ENCODE measurements at places on chromosomes 3 and 15.
A peak's percentile ranks its signal among the peaks of the same experiment; 100 is the strongest.

GRCh38 chr15:70147178-70147760 lies 49.6 kb upstream of the TLE3 start:
- DNase-seq = no peak

GRCh38 chr15:52727815-52728214 lies 48.6 kb upstream of the ATOSA start:
- no peak for DNase-seq

DNA sequence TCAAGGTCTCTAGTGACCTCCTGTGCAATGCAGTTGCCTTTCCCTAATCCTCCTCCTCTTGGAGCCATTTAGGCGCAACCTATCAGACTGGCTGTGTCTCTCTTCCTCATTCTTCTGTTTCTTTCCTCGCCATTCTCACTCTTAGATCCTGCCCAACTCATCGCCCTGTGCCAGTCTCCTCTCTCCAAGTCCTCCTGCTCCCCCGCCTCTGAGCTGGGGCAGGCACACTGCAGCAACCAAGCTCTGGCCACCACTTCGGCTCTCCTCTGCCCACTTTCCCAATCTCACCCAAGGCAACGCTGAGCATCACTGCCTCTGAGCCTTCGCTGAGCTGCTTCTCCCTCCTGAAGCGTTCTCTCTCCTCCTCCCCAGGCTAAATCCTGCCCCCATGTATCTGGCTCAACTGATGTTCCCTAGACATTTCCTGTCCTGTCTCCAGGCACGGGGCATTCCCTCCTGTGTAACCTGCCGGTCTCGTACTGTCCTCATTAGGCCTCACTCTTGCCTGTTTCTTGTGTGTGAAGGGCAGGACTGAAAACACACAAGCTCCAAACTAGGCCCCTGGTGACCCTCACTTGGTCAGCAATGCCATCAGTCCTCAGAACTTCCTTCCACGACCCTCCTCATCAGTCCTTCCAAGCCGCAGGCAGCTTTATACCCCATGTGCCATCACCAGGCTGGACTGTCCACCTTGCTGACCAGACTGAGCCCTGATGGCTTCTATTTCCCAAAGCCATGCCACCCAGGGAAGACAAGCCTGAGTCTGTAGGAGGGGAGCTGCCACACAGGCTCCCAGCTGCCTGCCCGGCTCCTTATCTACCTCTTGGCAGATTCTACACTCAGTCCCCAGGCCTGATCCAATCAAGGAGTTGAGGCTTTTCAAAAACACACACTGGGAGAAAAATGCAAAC lies 85.6 kb downstream of the SEC22A start:
- no peak for DNase-seq

GRCh38 chr3:101964861-101965260 lies 115.5 kb downstream of the NFKBIZ start:
- no peak for DNase-seq

GRCh38 chr3:24185738-24186384 lies 240.8 kb downstream of the NR1D2 start:
- DNase-seq = peak; percentile 25

DNA sequence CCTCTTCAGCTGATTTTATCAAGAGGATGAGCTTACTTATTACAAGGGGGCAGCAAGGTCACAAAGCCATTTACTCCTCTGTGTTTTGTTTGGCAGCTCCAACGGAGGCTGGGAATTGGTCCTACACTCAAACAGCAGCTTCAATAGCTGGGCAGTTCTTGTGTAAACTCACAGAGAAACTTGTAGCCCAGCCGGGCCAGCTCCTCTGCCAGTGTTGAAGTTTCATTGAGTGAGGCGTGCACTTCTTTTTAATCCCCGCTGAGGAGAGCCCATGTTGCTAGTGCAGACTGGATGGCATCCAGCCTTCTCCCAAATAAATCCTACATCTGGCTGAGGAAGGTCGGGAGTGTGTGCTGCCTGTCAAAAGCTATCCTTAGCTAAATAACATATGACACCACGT lies 59.5 kb downstream of the BFSP2 start:
- DNase-seq = no peak

- no peak for DNase-seq
Measured at GRCh38 chr3:140545197-140545596, 132.7 kb upstream of the TRIM42 start.

- DNase-seq = no peak
Measured at GRCh38 chr3:59456852-59457485, 407.1 kb upstream of the CFAP20DC start.

- DNase-seq = no peak
Measured at GRCh38 chr3:37899711-37900306, 38.1 kb downstream of the CTDSPL start.

- no peak for DNase-seq
Measured at GRCh38 chr15:21271566-21271965, 168.7 kb downstream of the POTEB3 start.

DNA sequence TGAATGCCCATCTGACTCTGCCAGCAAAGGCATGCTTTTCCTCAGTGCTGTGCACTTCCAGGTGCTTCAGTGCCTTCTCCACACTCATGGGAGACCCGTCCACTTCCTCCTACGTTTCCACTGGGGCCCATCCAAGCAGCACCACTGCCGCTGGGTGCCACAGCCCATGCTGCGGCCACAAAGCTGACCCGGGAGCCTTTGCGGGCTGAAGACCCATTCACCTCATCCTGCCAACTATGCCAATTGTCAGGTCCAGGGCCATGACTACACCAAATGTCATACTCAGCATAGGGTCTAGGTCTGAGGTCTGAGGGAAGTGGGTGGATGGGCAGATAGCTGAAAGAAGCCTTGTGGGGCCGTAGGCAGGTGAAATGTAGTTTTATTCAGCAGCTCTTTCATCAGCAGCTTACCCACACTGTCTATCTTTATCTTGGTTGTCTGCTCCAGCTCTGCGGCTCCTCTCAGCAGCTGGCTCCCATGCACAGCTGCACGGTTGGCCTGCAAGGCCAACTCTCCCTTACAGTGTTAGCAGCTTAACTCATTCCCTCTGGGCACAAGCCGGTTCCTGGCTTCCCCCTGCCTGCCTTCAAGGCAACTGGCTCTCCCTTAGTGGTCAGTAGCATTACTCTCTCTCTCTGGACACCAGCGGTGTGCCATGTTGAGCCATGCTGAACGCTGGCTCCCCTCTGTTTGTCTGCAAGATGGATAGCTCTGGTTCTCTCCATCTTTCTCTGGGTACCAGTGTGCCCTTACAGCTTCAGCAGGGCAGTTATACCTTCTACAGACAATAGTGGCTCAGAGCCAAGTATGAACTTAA lies 63.7 kb upstream of the SIAH2 start:
- no peak for DNase-seq

DNA sequence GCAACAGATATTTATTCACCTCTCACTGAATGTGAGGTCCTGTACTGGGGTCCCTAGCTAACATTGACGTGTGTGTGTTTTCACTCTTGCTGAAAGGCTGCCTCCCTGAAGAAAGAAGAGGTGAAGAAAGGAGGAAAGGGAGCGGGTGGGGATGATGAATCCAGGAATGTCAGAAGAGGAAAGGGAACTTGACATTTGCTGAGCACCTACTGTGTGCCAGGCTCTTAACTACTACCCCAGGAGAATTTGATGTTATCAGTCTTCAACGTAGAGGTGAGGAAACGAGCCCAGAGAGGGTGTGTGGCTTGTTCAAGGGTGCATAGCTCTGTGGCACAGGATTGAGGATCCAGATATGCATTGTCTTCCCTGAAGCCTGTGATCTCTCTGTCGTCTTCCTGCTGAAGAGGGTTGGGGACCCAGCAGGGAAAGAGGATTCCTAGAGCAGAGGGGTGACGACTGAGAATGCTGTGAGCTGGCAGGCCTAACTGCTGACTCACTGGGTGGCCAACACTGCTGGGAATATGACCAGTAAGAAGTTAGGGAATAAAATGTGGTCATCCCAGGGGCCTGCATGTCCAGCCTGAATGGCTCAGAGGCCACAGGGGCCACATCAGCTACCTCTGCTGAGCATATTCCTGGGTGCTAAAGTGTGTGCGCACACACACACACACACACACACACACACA lies 6.6 kb upstream of the ATP2B2 start:
- DNase-seq = no peak

DNA sequence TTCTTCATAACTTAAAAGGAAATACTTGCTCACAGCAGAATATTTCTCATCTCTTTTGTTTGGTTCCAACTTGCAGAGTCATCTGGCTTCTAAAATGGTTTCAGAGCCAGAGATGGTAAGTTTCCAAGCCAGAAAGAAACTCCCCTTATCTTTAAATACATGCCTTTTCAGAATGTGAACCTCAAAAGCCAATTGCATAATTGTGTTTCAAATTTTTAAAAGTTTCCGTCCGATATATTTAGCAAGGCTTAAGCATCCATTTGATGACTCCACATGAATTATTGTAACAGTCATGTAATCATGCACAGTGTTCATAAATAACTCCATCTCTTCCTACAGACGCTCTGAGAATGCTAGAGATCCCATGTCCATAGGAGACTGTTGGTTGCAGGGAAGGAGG lies 40.6 kb upstream of the C3orf80 start:
- no peak for DNase-seq

DNA sequence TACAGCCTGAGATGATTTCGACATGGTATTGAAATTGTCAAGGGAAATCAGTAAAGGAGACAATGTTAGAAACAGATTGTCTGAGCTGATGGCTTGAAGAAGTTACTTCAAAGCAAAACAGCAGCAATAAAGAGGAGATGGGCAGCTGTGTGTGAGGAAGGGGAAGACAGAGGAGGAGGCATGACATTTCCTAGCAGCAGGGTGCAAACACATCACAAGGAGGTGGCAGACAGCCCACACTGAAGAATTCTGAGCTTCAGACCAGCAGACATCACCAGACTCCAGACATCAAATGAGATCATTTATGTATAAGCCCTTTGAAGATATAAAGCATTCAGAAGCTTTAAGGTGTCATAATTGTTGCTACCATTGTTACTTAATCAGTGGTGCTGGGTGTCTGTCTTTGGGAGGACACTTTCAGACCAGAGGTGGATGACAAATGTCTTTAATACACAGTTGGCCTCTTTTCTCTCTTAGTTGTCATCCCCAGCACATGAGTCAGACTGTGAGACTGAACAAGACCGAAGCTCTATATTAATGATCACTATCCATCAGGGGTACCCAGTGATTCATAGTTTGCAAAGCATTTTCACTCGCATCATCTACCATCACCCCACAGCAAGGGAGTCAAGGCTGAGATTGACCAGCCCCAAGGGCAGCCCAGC lies 203.9 kb downstream of the MINAR1 start:
- DNase-seq = no peak

DNA sequence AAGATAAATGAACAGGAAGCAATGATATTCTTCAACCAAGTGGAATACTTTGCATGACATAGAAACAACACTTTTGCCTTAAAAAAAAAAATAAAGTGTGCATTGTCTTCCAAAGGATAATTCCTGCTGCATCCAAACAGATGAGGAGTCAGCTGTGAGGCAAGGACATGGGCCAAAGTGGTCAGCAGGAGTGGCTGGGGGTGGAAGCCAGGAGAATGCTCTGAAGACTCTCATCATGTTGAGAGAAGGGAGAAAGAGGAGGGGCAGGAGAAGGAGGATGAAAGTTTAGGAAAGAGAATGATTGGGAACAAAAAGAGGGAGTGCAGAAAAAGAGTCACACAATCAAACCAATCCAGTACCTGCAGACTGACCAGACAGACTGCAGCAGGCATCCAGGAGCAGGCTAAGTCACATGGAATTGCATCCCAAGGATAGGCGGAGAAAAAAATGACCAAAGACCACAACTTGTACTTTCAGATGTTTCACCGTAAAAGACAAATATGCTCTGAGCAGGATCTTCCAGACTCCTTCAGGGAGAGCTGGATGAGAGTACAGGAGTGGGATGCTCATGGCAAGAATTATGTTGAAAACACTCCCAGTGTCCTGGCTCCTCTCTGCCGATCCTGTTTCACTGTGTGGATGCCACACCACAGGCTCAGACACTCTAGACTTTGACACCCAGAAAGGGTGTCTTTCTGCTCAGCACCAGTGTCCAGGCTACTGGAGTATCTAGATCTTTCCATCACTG lies 11.9 kb downstream of the ABI3BP start:
- DNase-seq = no peak

- DNase-seq = no peak
Measured at GRCh38 chr15:91468871-91469580, 369.0 kb downstream of the SV2B start.

DNA sequence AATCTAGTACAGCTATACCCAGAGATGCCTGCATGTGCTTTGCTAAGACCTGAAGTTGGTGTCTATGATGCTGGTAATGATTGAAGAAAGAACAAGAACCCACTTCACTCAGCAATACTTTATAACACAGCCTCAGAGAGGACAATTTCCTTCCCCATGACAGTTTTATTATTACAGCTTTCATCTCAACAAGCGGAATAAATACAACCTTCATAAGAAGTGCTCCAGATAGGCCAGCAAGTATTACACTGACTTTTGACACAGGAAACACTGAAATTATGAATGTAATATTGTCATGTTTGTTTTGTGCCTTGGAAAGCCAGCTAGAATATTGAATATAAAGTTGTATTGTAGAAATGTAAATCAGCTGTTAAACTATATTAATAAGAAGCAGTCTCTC lies 557.4 kb upstream of the ARPP21 start:
- DNase-seq = no peak

- no peak for DNase-seq
Measured at GRCh38 chr3:10495003-10495402, 10.4 kb downstream of the ATP2B2 start.

GRCh38 chr3:134394380-134394779 lies 20.1 kb upstream of the AMOTL2 start:
- no peak for DNase-seq

GRCh38 chr3:188635258-188636042 lies 481.5 kb downstream of the LPP start:
- no peak for DNase-seq

GRCh38 chr15:63586790-63587189 lies 10.4 kb upstream of the FBXL22 start:
- no peak for DNase-seq

DNA sequence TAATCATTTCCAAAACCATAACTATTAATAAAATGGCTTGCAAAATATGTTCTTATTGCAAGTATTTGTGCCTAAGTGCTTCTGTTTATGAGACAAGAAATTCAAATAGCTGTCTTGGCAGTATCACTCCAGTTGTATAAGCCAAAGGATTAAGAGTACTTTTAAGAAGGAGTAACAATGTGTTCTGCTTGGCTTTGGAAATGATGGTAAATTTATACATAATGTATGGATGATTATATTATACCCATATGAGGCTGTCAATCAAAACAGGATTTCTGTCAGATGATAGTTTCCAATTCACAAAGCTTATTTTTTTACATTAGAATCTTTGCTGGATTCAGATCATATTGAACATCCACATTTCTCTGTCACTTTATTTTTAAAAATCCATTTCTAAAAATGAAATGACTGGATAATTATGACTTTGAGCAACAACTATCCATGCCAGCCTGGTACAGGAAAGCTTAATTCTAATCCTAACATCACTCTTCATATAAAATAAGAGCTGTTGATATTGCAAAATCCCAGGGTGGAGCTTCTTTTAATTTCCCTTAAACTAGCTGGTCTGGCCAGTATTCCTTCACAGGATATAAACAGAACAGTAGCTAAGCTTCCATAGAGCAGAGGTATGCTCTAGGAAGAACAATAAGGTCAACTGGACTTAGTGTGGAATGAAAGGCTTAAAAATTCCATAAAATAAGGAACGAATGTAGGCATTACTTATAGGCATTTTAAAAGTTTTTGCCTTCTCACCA lies 30.0 kb upstream of the ZNF280D start:
- DNase-seq = no peak

GRCh38 chr15:92553317-92553716 lies 102.3 kb downstream of the FAM174B start:
- no peak for DNase-seq

Data from GM12891 (cell line).